ENCODE measurements at places on chromosomes 11 and 22. TPM values are rescaled to one million over a fixed set of nuclear protein-coding genes. Genes with fewer than 3 reads are reported as not detected.

KIRREL3 gene
- 1.9 TPM for total RNA-seq

VWCE gene
- total RNA-seq = 10.7 TPM

OR2AG1 gene
- not detected for total RNA-seq

- H3K4me3 ChIP-seq = no peak overlapping the region
- H3K27me3 ChIP-seq = peaks cover 15% of the 10 kb centered on the region
- no peaks in the 10 kb centered on the region for H3K36me3 ChIP-seq
- no peak overlapping the region for H3K27ac ChIP-seq
Measured at GRCh38 chr11:5004424-5005274, 10.0 kb downstream of the OR51L1 start.

GRCh38 chr11:64040684-64041322 lies 5.1 kb downstream of the FLRT1 start:
- H3K36me3 ChIP-seq = no peaks in the 10 kb centered on the region
- no peak for DNase-seq
- no peaks in the 10 kb centered on the region for H3K4me1 ChIP-seq
- no peak overlapping the region for H3K4me3 ChIP-seq
- H3K27me3 ChIP-seq = no peaks in the 10 kb centered on the region

DNA sequence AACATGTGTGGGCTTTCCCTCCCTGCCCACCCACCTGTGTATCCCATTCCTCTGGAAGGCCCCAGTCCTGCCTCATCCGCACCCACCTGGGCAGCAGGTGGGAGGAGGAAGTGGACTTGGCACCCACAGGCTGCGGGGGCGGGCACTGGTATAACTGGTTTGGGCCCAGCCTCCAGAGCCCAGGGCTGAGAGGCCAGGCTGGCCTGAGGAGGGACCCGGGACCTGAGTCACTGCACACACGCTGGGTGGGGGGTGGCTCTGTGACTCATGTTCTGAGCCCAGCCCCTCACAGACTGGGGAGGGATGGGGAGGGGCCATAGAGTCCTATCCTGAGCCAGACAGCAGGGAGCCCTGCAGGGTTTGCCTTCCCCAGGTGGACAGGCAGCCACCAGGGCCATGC lies 16.7 kb downstream of the PHLDA2 start:
- H3K36me3 ChIP-seq = no peaks in the 10 kb centered on the region
- peaks cover 25% of the 10 kb centered on the region for H3K4me1 ChIP-seq
- peak; percentile 92 for DNase-seq
- H3K27me3 ChIP-seq = no peaks in the 10 kb centered on the region
- H3K27ac ChIP-seq = peak overlapping the region; percentile 81

DNA sequence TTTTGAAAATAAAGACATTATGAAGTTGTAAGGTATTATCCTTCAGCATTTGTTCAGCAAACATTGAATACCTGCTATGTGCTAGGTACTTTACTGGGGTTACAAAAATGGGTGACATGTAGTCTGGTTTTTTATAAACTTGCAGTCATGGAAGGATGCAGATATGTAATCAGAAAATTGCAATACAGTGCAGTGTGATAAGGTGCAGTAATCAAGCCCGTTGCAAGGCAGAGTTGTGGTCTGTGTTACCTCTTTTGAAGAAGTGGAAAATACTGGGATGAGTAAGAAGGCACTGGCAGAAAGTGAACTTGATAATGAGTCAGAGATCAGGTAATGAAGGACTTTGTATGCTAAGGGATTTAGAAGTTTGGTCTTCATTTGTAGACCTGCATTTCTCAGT lies 8.1 kb downstream of the FBXO7 start:
- H3K36me3 ChIP-seq = peaks cover 30% of the 10 kb centered on the region
- no peaks in the 10 kb centered on the region for H3K27me3 ChIP-seq
- H3K27ac ChIP-seq = no peak overlapping the region

- peaks cover 12% of the 10 kb centered on the region for H3K36me3 ChIP-seq
- H3K27me3 ChIP-seq = no peaks in the 10 kb centered on the region
- H3K27ac ChIP-seq = no peak overlapping the region
- H3K4me3 ChIP-seq = no peak overlapping the region
- DNase-seq = no peak
Measured at GRCh38 chr11:78193806-78194205, 5.1 kb downstream of the USP35 start.

GRCh38 chr22:46736705-46737104 lies 1.3 kb downstream of the CERK start:
- peaks cover 2% of the 10 kb centered on the region for H3K36me3 ChIP-seq
- peak overlapping the region; percentile 64 for H3K27ac ChIP-seq
- H3K4me1 ChIP-seq = peaks cover 51% of the 10 kb centered on the region

GRCh38 chr22:46362203-46362933 lies 26.9 kb downstream of the TRMU start:
- H3K36me3 ChIP-seq = peaks cover 13% of the 10 kb centered on the region
- no peak overlapping the region for H3K4me3 ChIP-seq
- no peak overlapping the region for H3K27ac ChIP-seq
- no peaks in the 10 kb centered on the region for H3K27me3 ChIP-seq
- DNase-seq = no peak

GRCh38 chr22:39877079-39877845 lies 16.3 kb downstream of the ENTHD1 start:
- H3K4me3 ChIP-seq = no peak overlapping the region
- peaks cover 65% of the 10 kb centered on the region for H3K27me3 ChIP-seq
- DNase-seq = no peak

- H3K27me3 ChIP-seq = no peaks in the 10 kb centered on the region
- no peak for DNase-seq
- H3K36me3 ChIP-seq = no peaks in the 10 kb centered on the region
Measured at GRCh38 chr11:110185121-110185591, 92.0 kb downstream of the ZC3H12C start.

GRCh38 chr22:40325315-40325714 lies 21.0 kb upstream of the ADSL start:
- peaks cover 2% of the 10 kb centered on the region for H3K4me1 ChIP-seq
- no peak for DNase-seq
- H3K4me3 ChIP-seq = no peak overlapping the region

DNA sequence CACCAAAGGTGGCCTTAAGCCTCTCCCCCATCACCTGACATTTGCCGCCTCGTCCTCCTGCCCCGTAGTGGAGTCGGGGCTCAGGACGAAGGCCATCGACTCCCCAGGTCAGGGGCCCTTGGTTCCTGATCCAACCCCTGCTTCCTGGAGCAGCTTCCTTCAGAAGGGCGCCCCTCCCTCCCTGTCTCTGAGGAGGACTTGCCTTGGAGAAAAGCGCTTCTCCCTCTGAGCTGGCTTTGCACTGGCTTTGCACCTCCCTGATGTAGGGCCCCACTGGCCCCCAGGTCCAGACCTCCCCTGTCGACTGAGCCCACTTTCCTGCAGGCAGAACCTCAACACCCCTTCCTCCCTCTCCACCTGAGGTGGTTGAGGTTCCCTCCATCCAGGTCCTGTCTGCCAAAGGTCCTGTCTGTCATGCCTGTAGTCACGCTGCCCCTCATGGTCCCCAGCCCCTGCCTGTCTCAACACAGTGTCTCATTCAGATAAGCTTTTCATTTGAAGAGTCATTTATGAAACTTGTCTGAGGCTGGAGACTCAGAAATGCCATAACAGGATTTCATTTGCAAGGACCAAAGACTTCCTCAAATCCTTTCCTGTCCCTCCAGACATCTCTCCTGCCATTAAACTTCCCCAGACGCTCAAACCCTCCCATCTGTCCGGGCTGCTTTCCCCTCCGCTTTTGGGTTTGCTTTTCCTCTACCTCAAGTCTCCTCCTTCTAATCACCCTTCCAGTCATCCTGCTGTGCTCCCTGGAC lies 78.4 kb downstream of the MYO7A start:
- H3K4me1 ChIP-seq = no peaks in the 10 kb centered on the region
- no peaks in the 10 kb centered on the region for H3K36me3 ChIP-seq
- H3K27ac ChIP-seq = no peak overlapping the region
- no peak overlapping the region for H3K4me3 ChIP-seq
- DNase-seq = no peak

DNA sequence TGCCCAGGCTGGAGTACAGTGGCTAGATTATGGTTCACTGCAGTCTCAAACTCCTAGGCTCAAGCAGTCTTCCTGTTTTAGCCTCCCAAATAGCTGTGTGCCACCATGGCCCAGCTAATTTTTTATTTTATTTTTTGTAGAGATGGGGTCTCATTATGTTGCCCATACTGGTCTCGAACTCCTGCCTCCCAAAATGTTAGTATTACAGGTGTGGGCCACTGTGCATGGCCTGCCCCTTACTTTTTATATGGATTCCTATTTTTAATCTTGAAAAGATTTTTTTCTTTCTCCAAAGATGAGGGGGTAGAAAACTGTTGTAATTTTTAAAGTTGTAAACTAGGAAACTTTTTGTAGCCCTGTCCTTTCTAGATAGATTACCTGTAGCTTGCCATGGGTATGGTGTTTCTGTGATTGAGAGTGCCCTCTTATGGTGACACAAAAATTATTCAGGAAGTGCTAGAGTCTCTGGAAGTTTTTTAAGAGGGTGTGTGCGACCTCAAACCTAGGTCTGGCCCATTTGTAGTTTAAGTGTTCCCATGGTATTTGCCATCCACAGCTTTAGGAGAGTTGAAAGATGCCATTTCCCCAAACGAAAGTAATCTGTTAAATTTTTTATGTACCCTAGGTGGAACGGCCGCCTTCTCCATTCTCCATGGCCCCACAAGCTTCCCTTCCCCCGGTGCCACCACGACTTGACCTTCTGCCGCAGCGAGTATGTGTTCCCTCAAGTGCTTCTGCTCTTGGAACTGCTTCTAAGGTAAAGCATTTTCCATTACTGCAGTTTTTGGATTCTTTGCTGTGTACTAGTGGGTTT lies 32.4 kb downstream of the MCAM start:
- H3K4me3 ChIP-seq = no peak overlapping the region
- peak overlapping the region; percentile 20 for H3K27ac ChIP-seq
- H3K36me3 ChIP-seq = peaks cover 26% of the 10 kb centered on the region
- H3K4me1 ChIP-seq = peaks cover 2% of the 10 kb centered on the region

- DNase-seq = no peak
- peaks cover 18% of the 10 kb centered on the region for H3K27me3 ChIP-seq
- no peaks in the 10 kb centered on the region for H3K36me3 ChIP-seq
- H3K27ac ChIP-seq = no peak overlapping the region
Measured at GRCh38 chr11:115665958-115666357, 161.7 kb upstream of the CADM1 start.

Data from osteocyte (in vitro differentiated cells).